ENCODE measurements at places on chromosomes 1 and 21. TPM values are rescaled to one million over a fixed set of nuclear protein-coding genes. Genes with fewer than 3 reads are reported as not detected.

Gene APOBEC4
- total RNA-seq: not detected

Gene CRNN
- not detected for total RNA-seq

Gene UBASH3A
- total RNA-seq: 0.33 TPM

Gene DIO1
- total RNA-seq: 0.28 TPM

Gene LCE1B
- not detected for total RNA-seq

Gene SPRR2G
- not detected for total RNA-seq

Gene KCNQ4
- total RNA-seq: 2.6 TPM

Gene UQCRHL
- 2.6 TPM for total RNA-seq

Measured in Panc1 (cell line).